ENCODE measurements at places on chromosomes 16 and 17.
A peak's percentile ranks its signal among the peaks of the same experiment; 100 is the strongest.

DNA sequence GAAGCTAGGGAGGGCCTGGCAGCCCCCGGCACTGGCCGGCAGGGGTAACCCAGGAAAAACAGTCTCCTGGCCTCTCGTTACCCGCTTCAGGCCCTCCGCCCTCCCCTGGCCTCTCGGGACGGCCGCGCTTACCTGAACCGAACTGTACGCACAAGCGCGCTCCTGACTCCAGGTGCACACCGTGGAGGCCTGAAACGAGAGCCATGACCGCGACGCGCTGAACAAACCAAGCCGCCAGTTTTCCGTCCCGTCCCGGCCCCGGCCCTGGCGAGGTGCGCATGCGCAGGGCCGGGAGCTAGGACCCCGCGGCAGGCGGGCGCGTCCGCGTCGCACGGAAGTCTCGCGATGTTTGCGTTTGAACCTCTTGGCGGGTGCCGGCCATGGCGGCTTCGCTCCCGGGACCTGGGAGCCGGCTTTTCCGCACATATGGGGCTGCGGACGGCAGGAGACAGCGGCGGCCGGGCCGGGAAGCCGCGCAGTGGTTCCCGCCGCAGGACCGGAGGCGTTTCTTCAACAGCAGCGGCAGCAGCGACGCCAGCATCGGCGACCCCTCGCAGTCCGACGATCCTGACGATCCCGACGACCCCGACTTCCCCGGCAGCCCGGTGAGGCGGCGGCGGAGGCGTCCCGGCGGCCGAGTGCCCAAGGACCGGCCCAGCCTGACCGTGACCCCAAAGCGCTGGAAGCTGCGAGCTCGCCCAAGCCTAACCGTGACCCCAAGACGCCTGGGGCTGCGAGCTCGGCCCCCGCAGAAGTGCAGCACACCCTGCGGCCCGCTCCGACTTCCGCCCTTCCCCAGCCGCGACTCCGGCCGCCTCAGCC is at the start of gene HASPIN:
Gene HASPIN, plus strand, starts transcription at position 348 of the 822 bp plus-strand sequence. Its CDS starts 33 bp downstream, at position 381.
- DNase-seq = no peak

DNA sequence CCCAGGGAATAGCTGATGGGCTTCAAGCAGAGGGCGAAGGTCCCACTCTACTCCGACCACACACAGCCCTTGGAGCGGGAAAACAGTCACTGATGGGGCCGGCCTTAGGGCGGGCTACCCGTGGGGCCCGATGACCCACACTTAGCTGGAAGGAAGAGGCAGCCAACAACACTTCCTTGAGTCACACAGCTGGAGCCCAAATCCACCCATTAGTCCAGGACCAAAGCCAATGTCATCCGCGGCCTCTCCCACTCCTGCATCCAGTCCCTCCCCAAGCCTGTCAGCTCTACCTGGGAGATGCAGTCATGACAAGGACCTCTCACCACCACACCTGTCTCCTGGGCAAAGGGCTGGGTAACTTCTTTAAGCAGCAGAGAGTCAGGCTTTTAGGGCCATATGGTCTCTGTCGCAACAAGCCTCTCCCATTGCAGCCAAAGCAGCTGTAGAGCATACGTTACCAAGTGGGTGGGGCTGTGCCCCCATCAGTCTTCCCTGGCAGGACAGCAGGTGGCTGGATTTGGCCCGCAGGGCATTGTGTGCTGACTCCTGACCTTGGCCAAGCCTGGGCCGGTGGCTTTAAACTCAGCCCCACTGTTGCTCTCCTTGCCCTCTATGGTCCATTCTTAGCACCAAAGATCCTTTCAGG is 110.7 kb downstream of the SOCS1 start:
- DNase-seq = peak; percentile 81

GRCh38 chr17:16913463-16913862 is 58.5 kb downstream of the TNFRSF13B start:
- no peak for DNase-seq

- no peak for DNase-seq
Observed at GRCh38 chr16:27985981-27986380, 77.5 kb downstream of the GSG1L start.

GRCh38 chr17:20852990-20853370 is 189.8 kb downstream of the USP22 start:
- DNase-seq = peak; percentile 87

DNA sequence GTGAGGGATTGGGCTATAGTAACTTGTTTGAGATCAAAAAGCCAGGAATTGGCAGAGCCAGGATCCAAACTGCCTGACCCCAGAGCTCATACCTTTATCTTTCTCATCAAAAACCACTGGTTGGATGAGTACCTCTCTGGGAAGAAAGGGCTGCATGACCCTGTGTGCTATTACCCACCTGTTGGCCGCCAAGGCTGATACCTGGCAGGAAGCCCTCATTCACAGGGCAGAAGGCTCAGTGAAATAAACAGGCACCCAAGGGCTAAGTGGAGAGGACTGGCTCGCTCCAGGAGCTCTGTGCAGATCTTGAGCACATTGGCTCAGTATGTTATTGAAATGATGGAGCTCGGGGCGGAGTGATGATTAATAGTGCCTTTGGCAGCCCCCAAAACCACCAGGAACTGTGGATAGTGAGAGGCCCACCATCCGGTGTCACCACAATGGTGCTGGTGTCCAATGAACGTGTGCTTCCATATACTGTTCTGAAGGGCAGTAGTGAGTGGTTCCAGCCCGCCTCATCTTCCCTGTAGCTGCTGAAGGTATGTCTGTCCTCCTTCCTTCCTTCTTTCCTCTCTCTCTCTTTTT is 197.6 kb downstream of the MSI2 start:
- no peak for DNase-seq

- DNase-seq = peak; percentile 14
Observed at GRCh38 chr16:84065536-84066132, 23.0 kb upstream of the SLC38A8 start.

GRCh38 chr17:78670850-78671725 is 93.9 kb upstream of the DNAH17 start:
- no peak for DNase-seq

- no peak for DNase-seq
Observed at GRCh38 chr16:8398548-8398947, 191.8 kb downstream of the TMEM114 start.

DNA sequence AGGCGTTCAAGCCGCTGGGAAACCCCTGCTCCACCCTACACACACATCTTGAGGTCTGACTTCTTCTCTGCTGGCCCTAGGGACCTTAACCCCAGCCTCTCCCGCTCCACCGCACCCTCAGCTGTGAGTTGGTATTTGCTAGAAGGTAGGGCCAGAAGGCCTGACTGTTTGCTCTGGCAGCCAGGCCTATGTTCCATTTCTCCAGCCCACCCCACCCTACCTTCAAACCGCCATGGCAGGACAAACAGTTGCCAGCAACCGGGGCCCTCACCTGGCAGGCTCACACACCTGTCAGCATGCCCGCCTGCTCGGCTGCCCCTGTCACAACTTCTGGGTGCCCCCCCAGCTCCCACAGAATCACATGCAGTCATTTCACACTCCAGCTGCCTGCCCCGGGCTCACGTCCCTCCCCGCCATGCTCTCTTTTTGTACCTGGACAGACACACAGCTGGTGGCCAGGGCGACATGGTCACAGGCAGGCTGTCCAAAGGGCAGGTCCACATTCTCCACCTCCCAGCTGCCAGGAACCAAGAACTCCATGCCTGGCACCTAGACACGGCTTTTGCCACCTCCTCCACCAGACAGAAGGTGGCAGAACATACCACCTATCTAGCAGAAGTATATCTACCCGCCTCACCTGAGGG is 2.6 kb upstream of the ATP2A3 start:
- DNase-seq = no peak

GRCh38 chr16:17367036-17367435 is 103.7 kb downstream of the XYLT1 start:
- no peak for DNase-seq

GRCh38 chr17:57032343-57032742 is 52.7 kb upstream of the AKAP1 start:
- DNase-seq = no peak

DNA sequence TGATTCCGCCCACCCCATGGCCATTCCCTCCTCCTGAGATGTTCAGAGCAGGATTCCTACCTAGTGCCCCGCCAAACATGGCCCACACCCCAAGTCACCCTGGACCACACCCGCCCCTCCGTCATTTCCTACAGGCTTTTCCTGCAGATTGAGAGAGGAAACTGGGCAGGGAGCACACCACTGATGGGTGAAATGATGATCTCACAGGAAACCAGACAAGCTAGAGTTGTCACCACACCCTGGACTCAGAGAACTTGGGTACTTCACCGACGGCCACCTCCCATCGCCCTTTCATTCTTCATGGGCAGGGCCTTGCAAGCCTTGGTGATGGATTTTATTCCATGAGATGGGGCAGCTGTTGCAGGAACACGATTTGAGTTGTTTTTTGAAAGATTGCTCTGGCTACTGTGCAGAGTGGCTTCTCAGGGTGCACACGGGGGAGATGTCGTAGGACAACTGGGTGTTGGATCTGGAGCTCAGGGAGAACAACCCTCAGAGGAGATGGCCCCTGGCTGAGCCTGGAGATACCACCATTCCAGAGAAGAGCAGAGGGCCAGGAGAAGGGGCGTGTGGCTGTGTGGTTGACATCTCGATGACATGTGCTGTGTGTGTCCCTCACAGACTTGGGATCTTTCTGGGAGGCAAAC is 7.4 kb upstream of the B9D1 start:
- DNase-seq = no peak

DNA sequence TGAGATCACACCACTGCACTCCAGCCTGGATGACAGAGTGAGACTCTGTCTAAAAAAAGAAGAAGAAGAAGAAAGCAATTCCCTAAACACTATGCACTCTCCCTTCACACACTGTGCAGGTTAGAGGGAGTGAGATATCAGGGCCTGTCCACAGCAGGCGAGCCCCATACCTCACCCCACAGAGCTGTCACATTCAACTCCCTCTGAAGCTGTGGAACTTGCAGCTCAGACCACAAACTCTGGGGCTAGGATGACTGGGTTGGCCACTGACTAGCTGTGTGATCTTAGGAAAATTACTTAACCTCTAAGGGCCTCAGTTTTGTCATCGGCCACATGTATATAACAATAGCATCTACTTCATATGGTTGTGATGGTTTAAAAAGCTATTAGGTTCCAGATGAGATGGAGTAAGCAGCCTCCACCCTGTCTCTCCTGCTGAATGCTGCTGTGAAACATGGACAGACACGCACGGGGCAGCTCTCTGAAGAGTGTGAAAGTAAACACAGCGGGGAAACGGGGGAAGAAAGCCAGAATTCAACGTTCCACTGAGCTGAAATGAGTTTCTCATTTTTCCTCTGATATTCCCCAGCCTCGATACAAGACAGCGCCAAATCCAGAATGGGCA is 13.6 kb upstream of the PYY start:
- DNase-seq = no peak

DNA sequence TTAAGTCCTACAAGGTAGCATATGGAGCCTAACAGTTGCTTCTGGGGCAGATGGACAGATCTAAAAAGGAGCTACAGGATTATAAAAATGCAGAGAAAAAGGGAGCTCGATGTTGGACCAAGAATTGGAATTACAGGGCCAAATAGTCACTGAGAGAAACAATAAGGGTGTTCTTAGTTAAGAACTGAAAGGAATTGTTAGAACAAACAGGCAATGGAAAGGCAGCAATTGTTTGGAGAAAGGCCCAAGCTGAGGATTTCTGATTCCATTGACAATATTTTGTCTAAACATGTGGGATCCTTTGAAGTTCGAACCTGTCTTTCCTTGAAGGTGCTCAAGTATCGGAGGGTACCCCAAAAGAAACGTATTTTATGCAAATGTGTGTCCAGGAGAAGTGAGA is 513.6 kb upstream of the CDH8 start:
- no peak for DNase-seq

DNA sequence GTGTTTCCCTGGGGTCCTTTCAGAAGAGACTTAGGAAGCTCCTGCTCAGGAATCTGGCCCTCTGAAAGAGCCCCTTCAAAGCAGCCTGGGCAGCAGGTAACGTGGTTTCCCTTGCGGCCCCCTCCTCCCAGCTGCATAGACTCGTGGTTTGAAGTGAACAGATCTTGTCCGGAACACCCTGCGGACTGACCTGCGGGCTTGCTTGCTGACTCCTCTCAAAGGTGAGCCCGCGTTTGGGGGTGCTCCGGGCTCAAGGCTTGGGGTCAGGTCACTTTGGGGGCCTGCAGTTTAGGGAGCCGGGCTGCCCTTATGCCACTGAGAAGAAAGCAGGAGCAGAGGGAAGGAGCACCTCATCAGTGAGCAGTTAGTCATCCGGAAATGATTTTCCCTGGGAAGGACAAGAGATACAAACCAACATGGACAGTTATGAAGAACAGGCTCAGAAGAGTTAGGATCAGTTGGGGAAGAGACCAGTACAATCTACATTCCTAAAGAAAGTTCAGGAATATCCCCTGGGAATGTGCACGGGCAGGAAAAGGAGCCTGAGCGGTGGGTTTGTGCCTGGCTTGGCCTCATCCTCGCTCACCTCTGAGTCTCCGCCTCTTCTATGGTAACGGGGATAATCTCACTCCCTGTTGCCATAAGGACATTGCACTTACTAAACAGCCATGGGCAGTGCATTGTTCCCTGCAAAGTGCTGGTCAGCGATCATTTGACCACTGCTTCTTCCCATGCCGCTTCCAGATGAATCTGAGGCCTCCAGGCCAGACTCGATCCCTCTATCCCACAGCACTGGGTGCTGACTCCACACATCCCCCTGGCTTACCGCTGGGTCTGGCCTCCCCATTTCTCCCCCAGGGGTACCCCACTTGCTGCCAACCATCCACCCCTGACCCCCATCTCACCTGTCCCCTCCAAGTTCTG is 10.0 kb downstream of the LDHD start:
- DNase-seq = no peak

DNA sequence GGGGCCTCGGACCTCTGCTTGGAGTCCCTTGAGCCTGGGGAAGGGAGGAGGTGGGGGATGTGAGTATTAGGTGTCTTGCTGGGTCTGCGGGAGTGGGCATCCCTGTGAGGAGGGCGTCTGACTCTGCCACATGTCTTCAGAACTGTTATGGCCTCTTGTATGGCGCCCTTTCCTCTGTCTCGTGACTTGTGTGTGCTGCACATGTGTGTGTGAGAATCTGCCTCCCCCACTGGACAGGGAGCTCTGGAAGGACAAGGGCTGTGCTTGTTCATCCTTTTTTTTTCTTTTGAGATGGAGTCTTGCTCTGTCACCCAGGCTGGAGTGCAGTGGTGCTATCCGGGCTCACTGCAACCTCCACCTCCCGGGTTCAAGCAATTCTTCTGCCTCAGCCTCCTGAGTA is 33.4 kb downstream of the ARHGAP23 start:
- no peak for DNase-seq

DNA sequence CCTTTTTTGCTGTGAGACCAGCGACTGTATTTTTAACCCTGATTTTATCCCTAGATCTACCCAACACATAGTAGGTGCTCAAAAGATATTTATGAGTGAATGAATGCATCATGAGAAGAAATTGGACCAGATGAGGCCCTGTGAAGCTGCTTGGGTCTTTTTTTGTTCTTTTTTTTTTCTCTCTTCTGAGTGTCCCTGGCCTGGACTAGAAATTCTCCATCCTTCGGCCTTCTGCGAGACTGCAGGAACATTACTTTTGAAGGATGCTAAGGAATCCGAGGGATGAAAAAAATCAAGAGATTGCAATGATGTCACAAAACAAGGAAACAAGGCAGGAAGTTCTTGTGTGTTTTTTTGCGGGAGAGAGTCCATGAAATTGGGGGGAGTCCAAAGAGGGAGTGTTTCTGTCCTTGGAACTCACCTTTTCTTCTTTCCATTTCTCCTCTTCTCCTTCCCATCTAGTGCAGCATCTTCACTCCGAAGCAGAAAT is 560 bp upstream of the RUSF1 start:
- no peak for DNase-seq

- no peak for DNase-seq
Observed at GRCh38 chr17:50186661-50187393, 14.6 kb downstream of the COL1A1 start.

Data from NCI-H524 treated with DMSO at 0.1 percent for 48 hours (cell line).